ENCODE measurements at places on chromosomes 11 and 22. TPM values are rescaled to one million over a fixed set of nuclear protein-coding genes. Genes with fewer than 3 reads are reported as not detected.

- no peak for DNase-seq
- no peak overlapping the region for H3K4me3 ChIP-seq
- no peaks in the 10 kb centered on the region for H3K4me1 ChIP-seq
- no peaks in the 10 kb centered on the region for H3K27me3 ChIP-seq
- H3K27ac ChIP-seq = no peak overlapping the region
Measured at GRCh38 chr11:27209562-27210005, 153.4 kb downstream of the CCDC34 start.

DNA sequence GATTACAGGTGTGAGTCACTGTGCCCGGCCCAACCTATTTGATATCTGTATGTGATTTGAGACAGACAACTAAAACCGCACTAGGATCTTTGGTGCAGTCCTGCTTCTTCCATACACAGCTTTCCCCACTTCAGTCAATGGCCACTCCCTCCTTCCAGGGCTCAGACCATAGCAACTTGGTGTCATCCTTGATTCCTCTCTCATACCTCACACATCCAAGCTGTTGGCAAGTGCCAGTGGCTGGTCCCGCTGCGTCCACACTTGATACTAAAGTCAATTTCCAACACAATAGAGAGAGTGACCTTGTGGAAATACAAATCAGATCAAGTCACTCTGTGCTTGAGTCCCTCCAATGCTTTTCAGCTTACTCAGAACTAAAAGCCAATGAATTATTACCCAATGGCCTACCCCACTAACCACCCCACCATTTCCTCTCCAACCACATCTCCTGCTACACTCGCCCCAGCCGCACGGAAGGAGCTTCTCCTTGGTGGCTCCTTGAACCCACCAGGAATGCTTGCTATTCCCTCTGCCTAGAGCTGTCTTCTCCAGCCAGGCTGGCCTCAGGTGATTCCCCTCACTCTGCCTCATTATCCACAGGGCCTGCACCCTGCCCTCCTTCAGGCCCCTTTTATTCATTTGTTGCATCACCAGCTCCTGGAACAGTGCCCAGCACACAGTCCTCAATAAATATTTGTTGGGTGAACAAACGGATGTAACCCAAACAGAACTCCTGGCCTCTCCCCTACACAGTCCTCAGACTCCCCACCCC is 12.9 kb downstream of the ABTB2 start:
- no peak overlapping the region for H3K4me3 ChIP-seq
- H3K36me3 ChIP-seq = no peaks in the 10 kb centered on the region
- DNase-seq = no peak
- no peak overlapping the region for H3K27ac ChIP-seq
- no peaks in the 10 kb centered on the region for H3K27me3 ChIP-seq
- peaks cover 42% of the 10 kb centered on the region for H3K4me1 ChIP-seq

- no peak overlapping the region for H3K27ac ChIP-seq
- no peaks in the 10 kb centered on the region for H3K36me3 ChIP-seq
- no peaks in the 10 kb centered on the region for H3K27me3 ChIP-seq
Measured at GRCh38 chr11:1349327-1350041, 40.1 kb upstream of the TOLLIP start.

DNA sequence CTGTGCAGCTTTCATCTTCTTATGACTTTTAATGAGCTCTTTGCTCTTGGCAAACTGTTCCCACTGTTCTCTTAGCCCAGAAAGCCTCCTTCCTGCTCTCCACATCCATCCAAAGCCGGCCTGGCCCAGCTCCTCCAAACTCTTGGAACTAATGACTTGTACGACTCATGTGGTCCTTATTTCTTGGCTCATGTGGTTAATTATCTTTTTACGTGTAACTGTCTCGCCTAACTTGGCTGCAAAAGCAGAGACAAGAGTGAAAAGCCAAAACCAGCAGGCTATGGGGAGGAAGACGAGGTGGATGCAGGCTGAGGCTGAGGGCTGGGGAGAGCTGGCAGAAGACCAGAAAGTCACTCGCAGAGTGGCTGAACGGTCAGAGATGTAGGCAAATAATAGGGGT is 5.5 kb downstream of the CSNK2A3 start:
- no peaks in the 10 kb centered on the region for H3K4me1 ChIP-seq
- no peaks in the 10 kb centered on the region for H3K36me3 ChIP-seq
- H3K4me3 ChIP-seq = no peak overlapping the region
- peaks cover 2% of the 10 kb centered on the region for H3K27me3 ChIP-seq

GRCh38 chr11:122998727-122999366 is 17.2 kb upstream of the BSX start:
- DNase-seq = no peak
- peaks cover 18% of the 10 kb centered on the region for H3K27me3 ChIP-seq
- no peaks in the 10 kb centered on the region for H3K4me1 ChIP-seq

DNA sequence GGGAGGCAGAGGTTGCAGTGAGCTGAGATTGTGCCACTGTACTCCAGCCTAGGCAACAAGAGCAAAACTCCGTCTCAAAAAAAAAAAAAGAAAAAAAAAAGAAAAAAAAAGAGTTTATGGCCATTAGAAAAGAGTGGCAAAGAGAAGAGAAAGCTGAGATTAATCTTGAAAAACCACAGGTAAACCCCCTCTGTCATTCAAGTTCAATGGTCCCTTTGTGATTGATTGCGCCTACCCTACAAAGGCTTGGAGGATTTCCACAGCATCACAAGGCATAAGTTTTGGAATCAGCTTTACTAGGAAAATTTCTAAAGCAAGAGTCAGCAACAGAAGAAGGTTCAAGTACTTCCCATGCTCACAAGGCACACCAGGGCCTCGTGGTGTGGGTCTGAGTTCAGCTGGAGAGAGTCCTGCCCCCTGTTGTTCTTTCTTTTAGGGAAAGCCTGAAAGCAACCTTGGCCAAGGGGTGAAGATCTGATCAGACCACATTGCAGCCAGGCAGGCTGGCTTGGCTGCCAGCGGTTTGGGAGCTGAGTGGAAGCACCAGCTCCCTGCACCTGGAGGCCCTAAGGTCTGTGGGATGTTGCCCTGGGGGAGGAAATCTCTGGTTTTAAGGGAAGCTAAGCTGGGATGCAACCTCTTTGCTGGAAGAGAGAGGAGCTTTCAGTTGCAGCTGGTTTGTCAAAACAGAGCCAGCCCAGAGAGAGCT is 41.8 kb downstream of the SLN start:
- H3K4me1 ChIP-seq = no peaks in the 10 kb centered on the region
- H3K36me3 ChIP-seq = no peaks in the 10 kb centered on the region
- no peak overlapping the region for H3K27ac ChIP-seq
- no peak for DNase-seq

- no peak for DNase-seq
- H3K4me3 ChIP-seq = no peak overlapping the region
- no peak overlapping the region for H3K27ac ChIP-seq
- H3K36me3 ChIP-seq = no peaks in the 10 kb centered on the region
Measured at GRCh38 chr11:27296497-27296896, 66.5 kb downstream of the CCDC34 start.

DNA sequence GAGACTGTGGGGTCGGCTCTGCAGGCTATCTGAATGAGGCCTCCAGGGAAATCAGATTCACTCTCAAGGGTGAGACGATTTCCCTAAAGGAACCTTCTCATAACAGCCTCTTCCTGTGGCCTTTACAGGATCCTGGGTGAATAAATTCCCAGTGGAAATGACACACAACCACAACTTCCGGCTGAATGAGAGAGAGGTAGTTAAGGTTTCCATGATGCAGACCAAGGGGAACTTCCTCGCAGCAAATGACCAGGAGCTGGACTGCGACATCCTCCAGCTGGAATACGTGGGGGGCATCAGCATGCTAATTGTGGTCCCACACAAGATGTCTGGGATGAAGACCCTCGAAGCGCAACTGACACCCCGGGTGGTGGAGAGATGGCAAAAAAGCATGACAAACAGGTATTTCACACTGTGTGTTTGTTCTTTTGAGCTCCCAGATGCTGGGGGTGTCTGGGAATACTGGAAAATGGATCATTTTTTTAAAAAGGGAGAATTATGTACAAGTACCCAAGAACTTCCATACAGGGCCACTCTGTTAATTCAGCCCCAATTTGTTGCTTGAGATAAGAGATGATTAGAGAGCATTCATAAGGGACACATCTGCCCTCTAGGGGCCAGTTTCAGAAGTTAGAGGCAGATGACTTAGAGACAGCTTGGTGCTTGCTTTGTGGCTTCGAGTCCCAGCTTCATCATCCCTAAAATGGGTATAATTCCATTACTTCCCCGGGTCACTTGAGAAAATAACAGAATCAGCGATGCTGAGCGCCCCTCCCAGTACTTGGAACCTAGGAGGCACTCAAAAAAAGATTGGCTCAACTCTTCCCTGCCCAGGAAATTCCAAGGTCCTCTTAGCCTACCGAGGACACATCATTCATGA is 10.2 kb downstream of the SERPIND1 start:
- peaks cover 5% of the 10 kb centered on the region for H3K4me1 ChIP-seq
- H3K4me3 ChIP-seq = no peak overlapping the region
- DNase-seq = peak; percentile 14
- H3K27me3 ChIP-seq = no peaks in the 10 kb centered on the region
- H3K27ac ChIP-seq = no peak overlapping the region

- no peaks in the 10 kb centered on the region for H3K27me3 ChIP-seq
- H3K36me3 ChIP-seq = no peaks in the 10 kb centered on the region
- H3K27ac ChIP-seq = no peak overlapping the region
- H3K4me3 ChIP-seq = no peak overlapping the region
- H3K4me1 ChIP-seq = no peaks in the 10 kb centered on the region
Measured at GRCh38 chr11:2198621-2199365, 27.2 kb upstream of the TH start.

DNA sequence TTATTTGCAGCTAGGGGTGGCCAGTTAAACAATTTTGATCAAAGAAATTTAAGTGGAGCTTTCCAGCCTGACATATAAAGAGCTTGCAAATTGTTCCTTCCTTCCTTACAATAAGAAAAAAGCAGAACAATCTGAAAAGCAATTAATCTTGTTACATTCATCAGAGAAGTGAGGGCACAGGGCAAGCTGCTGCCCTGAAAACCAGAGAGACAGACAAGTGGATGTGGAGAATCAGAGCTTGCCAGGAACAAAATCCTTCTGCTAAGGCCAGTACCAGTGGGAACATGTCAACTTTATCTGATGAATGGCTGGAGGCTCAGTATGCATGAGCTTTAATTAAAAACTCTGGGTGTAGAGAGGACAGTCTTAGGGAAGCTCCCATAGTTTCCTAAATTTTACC is 8.8 kb downstream of the CCDC179 start:
- H3K36me3 ChIP-seq = no peaks in the 10 kb centered on the region
- no peak for DNase-seq
- H3K4me3 ChIP-seq = no peak overlapping the region

- H3K4me1 ChIP-seq = no peaks in the 10 kb centered on the region
- no peak for DNase-seq
- no peaks in the 10 kb centered on the region for H3K36me3 ChIP-seq
- H3K4me3 ChIP-seq = no peak overlapping the region
Measured at GRCh38 chr11:80083531-80083951, 642.7 kb upstream of the TENM4 start.

- H3K36me3 ChIP-seq = peaks cover 93% of the 10 kb centered on the region
- no peaks in the 10 kb centered on the region for H3K27me3 ChIP-seq
- H3K4me1 ChIP-seq = no peaks in the 10 kb centered on the region
- no peak overlapping the region for H3K4me3 ChIP-seq
Measured at GRCh38 chr22:29524442-29525191, 28.9 kb downstream of the THOC5 start.

DNA sequence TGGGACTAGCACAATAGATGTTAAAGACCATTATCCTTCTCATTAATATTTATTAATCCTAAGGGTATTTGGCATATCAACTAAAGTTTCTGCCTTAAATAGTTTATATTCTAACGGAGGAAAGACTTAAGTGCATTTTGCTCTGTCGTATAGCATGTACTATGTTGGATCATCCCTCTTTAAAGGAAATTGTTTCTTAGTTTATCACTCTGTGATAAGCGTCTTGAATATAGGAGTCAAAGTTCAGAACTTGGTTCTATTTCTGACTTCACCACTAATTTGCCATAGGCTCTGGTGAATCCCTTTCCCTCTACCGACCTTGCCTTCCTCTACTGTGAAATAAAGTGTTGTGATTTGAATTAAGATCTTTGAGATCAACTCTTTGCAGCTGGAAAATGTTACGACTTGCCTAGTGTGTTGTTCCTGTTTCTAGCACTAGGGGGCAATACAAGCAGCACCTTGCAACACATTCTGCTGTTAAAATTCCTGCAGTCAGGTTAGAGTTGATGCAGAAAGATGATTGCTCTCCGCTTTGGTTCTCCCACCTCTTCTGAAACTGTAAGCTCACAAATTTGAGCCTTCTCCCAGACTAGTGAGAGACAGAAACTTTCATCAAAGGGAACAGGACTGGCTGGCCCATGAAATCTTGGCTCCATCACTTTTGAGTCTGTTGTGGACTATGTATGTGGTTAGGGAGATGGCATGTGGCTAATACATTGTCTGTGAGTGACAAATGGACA is 27.8 kb upstream of the ZNRF3 start:
- no peaks in the 10 kb centered on the region for H3K36me3 ChIP-seq
- H3K4me1 ChIP-seq = no peaks in the 10 kb centered on the region
- H3K4me3 ChIP-seq = no peak overlapping the region
- no peak overlapping the region for H3K27ac ChIP-seq
- peak; percentile 39 for DNase-seq

DNA sequence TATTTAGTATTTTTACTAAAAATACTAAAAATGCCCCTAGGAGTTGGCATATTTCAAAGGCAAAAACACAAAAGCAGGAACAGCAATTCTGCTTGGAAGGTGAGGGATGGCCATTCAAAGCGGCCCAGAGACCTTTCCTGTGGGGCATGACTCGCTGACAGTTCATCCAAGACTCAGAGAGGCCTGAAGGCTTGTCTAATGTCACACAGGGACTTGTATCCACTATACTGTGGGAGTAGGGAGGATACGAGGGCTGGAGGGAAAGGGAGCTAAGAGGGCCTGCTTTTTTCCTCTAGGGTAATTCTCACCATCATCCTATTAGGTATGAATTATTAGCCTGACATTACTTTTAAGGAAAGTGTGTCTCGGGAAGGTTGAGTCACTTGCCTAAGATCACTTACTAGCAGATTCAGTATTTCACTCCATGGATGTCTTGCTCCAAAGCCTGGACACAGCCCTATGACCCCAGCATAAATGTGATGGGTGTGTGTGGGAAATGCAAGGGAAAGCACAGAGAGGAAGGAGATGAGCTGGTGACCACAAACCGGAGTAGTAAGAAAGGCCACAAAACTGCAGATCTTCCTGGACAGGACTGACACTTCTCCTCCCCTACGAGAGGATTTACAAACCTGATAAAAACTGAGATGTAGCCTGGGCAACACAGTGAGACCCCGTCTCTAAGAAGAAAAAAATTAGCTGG is 16.7 kb upstream of the UCP3 start:
- DNase-seq = peak; percentile 54
- H3K4me3 ChIP-seq = no peak overlapping the region
- H3K27me3 ChIP-seq = no peaks in the 10 kb centered on the region
- no peaks in the 10 kb centered on the region for H3K36me3 ChIP-seq
- H3K4me1 ChIP-seq = peaks cover 65% of the 10 kb centered on the region

Gene SCGB1D2
- polyA plus RNA-seq = not detected

Gene OR8D4
- polyA plus RNA-seq = not detected

Gene OR4D9
- not detected for polyA plus RNA-seq

Gene NUP98
- 63.6 TPM for polyA plus RNA-seq

Gene PACS1
- polyA plus RNA-seq = 36.8 TPM

Gene LRRN4CL
- polyA plus RNA-seq = not detected

Gene HPX
- not detected for polyA plus RNA-seq

Gene C22orf31
- polyA plus RNA-seq = not detected

Gene PGA5
- 1.9 TPM for polyA plus RNA-seq
